ENCODE measurements at places on chromosomes 1 and 21.

- DNase-seq, result no peak
Observed at GRCh38 chr1:8104278-8105236, 78.4 kb upstream of the ERRFI1 start.

DNA sequence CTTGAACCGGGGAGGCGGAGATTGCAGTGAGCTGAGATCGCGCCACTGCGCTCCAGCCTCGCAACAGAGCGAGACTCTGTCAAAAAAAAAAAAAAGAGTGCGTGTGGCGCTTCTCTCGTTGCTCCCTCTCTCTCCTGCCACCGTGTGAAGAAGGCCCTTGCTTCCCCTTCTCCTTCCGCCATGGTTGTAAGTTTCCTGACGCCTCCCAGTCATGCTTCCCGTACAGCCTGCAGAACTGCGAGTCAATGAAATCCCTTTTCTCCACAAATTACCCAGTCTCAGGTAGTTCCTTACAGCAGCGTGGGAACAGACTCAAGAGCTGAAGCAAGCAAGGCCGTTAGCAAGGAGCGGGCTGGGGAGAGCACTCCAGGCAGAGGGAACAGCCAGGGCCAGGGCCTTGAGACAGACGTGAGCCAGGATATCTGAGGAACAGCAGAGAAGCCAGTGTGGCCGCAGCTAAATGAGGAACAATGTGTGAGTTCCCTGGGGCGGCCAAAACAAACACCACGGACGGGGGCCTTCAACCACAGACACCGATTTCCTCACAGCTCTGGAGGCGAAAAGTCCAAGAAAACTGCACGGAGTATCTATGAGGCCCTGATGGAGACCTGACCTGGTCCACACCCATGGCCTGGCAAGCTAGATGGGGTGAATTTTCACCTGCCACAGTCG, 54.2 kb upstream of the ETS2 start:
- DNase-seq, result no peak

GRCh38 chr1:26081267-26082019, 14.0 kb upstream of the TRIM63 start:
- no peak for DNase-seq

DNA sequence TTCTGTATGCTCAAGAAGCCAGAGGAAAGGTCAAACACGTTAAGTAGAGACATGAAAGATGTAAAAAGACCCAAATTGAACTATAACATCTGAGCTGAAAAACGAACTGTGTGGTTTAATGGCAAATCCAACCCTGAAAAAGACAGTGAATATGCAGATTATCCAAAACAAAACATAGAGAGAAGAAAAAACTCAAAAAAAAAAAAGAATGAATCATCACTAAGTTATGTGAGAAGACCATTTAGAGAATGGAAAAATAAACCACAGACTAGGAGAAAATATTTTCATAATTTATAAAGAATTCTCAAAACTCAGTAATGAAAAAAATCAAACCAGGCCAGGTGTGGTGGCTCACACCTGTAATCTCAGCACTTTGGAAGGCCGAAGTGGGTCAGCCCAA, 253.3 kb downstream of the PLPP3 start:
- DNase-seq, result no peak

DNA sequence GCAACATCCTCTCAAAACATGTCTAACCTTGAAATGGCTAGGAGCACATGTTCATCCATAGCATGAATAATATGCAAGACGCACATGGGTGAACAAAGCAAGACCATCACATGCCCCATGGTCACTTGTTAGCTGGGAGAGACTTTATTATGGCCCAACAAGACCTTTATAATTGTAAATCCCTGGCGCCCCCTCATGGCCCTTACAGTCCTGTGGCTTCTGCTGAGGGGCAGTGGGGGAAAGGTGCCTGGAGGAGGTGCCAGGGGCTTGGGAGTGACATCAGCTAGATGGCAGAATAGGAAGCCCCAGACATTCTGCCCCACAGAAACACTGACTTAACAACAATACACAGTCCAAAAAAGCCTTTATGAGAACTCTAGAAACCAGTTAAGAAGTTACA, 51.7 kb downstream of the CSMD2 start:
- DNase-seq, result no peak

- DNase-seq, result no peak
Observed at GRCh38 chr1:21012937-21013336, 163.8 kb downstream of the EIF4G3 start.

DNA sequence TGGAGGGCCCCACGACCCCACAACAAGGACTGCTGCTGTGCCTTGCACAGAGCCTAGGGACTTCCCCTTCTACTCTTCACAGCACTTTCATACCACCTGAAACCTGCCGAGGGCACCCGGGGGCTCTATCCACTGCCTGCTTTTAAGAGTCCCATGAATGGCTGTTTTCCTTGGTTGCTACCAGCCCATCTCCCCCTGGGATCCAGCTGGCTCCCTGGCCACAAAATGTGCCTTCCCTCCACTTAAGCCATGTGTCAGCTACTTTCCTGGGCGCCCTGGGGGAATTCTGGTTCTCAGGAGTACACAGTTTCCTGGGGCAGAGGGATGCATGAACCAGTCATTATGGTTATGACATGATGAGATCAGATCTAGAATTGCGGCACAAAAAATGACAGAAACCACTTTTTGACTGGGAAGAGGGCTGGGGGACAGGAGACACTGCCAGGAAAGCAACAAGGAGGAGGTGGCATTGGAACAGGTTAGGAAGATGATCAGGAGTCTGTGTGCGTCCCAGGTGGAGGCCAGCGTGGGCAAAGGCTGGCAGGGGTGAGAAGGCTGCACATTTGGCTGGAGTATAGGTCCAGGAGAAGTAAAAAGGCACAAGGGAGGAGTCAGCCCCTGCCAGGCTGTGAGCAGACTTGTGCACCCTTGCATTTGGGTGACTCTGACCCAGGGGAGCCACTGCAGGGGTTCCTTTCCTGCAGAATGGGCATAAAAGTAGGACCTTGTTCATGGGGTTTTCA, 3.2 kb upstream of the TNFRSF8 start:
- peak; percentile 20 for DNase-seq

- no peak for DNase-seq
Observed at GRCh38 chr1:5763696-5764370, 228.4 kb downstream of the NPHP4 start.

DNA sequence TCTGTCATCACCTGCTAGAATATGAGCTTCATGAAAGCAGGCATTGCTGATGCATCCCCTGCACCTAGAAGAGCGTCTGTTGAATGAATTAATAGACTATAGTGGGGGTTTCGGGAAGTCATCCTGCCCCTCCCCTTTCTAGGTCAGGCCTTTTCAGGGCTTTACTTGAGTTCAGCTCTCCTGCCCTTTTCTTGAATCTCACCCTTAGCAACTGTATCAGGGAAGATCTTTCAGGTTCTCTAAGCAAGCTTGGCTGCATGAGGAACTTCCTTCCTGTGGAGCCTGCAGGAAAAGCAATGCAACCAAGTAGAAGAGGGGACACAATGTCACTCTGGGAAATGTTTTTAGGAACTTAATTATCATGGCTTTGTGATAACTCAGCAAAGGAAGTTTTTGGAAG, 27.2 kb upstream of the KIAA0040 start:
- no peak for DNase-seq

DNA sequence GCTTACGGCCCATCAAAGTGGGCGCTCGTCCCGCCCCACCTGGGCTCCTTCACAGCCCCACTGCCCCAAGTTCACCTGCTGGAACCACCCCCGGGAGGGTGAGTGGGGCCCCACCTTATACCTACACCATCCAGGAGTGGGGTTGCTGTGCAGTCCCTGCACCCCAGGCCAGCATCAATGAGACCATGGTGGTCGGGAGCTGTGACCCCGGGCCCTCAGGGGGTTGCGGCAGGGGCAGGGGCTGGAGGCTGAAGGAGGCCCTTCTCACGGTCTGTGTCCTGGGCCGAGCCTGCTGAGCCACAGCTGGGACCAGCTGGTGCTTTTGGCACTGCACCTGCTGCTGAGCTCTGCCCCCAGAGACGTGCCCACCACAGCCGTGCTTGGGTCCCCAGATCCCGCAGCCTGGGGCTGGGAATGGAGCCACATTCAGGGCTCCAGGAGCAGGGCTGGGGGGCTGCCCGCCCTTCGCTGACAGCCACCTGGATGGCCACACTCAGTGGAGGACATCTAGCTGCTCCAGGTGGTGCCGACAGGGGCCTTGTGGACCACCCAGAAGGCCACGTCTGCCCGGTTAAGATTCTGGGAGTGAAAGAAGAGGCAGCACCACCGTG, 17.4 kb downstream of the ACTRT2 start:
- no peak for DNase-seq

DNA sequence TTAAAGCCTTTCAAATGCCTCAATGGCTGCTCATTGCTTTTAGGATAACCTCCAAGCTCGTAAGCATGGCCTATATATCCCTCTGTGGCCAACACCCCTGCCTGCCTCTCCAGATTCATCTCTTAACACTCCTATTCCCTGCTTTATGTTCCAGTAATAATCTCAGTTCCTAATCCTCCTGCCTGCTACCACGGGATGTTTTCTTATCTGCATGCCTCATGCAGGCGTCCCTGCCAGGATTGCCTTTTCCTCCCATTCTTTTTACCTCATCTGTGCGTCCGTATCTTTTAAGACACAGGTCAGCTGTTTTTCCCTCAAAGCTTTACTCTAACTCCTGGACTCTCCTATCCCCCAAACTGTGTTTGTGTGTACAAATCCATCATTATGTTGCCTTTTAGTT, 36.1 kb downstream of the ZBTB40 start:
- no peak for DNase-seq

- DNase-seq, result no peak
Observed at GRCh38 chr1:183456826-183457225, 15.5 kb upstream of the SMG7 start.

GRCh38 chr1:15207829-15208429, 39.1 kb upstream of the FHAD1 start:
- DNase-seq, result peak; percentile 23

GRCh38 chr1:108657356-108658080, 3.4 kb downstream of the HENMT1 start:
- no peak for DNase-seq

DNA sequence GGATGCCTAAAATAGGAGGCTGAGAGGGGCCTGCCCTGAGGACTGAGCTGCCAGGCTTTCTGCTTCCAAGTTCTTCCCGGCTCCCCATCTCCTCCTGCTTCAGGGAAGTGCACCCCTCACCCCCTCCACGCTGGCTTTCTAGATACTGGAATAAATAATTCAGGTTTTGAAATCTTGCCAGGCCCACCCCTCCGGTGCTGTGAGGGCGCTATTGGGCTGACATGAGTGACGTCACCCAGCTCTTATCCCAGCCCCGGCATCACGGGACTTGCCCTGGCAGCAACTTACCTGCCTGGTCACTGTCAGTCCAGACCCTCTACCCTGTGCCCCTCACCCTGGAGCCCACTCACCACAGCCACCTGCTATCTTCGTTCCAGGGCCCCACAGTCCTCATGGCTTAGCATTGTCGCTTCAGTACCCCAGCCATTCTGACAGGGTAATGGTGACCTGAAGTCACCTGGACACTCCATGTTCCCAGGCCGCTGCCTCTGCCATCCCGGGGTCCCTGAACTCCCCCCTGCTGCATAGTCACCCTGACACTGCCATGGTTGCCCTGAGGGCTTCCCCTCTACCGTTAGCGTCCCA, 819 bp upstream of the GPR3 start:
- peak; percentile 72 for DNase-seq

- no peak for DNase-seq
Observed at GRCh38 chr1:2136386-2137235, 58.0 kb downstream of the FAAP20 start.

DNA sequence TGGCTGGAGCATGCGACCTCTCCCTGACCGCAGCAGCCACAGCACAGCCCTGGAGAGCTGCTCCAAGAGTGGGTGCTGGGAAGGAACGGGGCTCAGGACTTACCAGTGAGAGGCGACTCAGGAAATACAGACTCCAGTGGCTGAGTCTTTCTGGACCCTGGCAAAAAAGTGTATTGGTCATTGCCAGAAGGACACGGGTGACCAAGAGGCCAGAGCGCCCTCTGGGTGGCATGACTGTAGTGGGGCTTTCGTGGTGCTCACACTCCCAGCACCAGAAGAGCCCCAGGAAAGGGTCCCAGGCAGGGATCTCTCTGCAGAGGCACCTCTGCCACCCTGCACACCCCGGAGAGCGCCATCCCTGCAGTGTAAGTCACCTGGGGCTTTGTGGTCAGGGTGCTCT, 8.9 kb upstream of the PRDM16 start:
- no peak for DNase-seq

DNA sequence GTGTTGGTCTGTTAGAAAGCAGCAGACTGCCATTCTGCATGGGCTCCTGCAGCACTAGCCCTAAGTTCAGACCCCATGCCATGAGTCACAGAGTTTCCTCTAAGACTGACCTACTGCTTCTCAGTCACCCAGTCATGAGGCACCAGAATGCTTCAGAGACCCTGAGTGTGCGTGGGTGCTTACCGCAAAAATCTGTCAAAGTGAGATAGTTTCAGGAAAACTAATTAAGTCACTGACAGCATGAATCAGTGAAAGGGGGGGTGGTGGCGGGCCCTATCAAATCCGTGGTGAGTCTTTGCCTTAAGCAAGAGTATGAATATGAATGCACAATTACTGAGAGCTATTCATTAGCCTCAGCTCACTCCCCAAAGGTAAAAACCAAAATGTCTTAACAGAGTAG, 98.1 kb downstream of the KCTD3 start:
- DNase-seq, result peak; percentile 36

- DNase-seq, result no peak
Observed at GRCh38 chr1:103905363-103905762, 155.7 kb downstream of the AMY1C start.

- DNase-seq, result peak; percentile 3
Observed at GRCh38 chr1:70896224-70896623, 151.4 kb downstream of the PTGER3 start.

GRCh38 chr1:169809370-169810095, 14.8 kb upstream of the METTL18 start:
- peak; percentile 51 for DNase-seq

DNA sequence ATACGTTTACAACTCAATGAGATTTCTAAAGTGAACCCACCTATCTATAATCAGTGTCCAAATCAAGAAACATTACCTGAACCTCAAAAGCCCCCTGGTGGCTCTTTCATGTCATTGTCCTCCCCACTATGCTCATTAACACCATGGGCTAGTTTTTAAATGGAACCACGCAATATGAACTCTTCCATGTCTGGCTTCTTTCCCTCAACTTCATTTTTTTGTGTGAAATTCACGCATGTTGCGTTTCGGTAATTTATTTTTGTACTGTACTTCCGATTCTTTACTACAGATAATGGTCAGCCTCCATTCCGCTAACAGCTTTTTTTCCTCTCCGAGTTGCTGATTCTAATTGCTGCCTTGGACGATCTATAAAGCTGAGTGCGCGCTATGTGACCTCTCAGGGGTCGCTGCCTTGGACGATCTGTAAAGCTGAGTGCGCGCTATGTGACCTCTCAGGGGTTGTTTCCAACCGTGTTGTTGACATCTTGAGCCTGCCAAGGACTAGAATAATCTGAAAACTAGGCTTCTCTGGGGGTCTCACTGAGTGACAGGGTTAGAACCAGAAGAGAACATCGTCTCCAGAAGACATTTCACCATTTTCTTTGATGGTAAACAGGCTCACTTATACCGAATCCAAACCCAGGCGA, 1.1 kb upstream of the CACYBP start:
- peak; percentile 73 for DNase-seq

DNA sequence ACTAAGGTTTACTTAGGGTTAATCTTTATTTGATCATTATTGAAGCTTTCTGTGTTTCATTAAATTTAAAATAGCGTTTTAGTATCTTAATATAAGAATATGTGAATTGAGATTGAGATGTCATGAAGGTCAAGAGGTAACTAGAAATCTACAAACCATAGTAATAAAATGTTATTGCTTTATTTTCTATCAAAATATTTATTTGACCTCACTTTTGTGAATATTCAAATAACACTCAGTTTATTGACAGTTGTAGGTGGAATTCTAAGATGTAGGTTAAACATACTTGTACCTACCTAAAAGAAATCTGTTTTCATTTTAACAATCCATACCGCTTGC, 5.7 kb downstream of the ADGRL2 start:
- DNase-seq, result no peak

- peak; percentile 89 for DNase-seq
Observed at GRCh38 chr1:23554481-23555269, 4.6 kb downstream of the ID3 start.
